Psoas muscle (tissue), 8 donors: ENCODE measurements at places on chromosomes 4 and X. TPM values are rescaled to one million over a fixed set of nuclear protein-coding genes. Genes with fewer than 3 reads are reported as not detected.

DNA sequence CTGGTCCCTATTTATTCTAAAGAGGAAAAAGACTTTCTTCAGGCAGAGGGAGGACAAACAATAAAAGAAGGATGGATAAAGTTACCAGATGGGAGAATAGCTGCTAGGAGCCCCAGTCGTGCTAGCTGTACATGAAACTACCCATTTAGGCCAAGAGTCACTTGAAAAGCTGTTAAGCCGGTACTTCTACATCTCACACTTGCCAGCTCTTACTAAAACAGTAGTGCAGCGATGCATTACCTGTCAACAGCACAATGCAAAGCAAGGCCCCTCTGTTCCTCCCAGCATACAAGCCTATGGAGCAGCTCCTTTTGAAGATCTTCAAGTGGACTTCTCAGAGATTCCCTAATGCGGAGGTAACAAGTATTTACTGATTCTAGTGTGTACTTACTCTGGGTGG, 1138.8 kb downstream of the ARAP2 start:
- no peak for DNase-seq

- DNase-seq: peak; percentile 94
Measured at GRCh38 chr4:24472514-24473308, 111.6 kb downstream of the DHX15 start.

GRCh38 chrX:109840585-109840984, 107.5 kb upstream of the ACSL4 start:
- DNase-seq: no peak

GRCh38 chr4:72567036-72567435, 2.0 kb downstream of the ADAMTS3 start:
- DNase-seq: no peak

GRCh38 chr4:87042986-87043820, 108.4 kb downstream of the AFF1 start:
- DNase-seq: no peak

- no peak for DNase-seq
Measured at GRCh38 chr4:94411296-94411695, 40.4 kb upstream of the PDLIM5 start.

GRCh38 chrX:53729751-53730150, 43.2 kb upstream of the HUWE1 start:
- DNase-seq: no peak

DNA sequence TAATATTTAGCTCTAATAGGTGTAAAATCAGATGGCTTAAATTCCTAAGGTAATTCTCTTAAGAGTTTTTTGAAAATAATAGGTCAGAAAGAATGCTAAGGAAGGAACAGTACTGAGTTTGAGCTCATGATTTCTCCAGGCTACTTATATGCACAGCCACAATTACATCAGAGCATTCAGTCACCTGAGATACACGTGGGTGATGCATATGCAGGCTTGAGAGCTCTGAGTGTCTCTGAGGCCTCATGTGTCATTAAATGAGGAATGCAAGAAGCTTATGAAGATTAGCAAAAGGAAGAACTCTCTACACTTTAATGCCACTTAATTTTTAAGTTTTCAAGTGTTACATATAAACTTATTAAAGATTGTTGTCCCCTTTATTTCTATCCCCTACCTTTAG, 124.0 kb upstream of the STIM2 start:
- no peak for DNase-seq

- no peak for DNase-seq
Measured at GRCh38 chr4:41526628-41527027, 11.3 kb upstream of the LIMCH1 start.

GRCh38 chr4:111506706-111507105, 638.5 kb upstream of the FAM241A start:
- no peak for DNase-seq

DNA sequence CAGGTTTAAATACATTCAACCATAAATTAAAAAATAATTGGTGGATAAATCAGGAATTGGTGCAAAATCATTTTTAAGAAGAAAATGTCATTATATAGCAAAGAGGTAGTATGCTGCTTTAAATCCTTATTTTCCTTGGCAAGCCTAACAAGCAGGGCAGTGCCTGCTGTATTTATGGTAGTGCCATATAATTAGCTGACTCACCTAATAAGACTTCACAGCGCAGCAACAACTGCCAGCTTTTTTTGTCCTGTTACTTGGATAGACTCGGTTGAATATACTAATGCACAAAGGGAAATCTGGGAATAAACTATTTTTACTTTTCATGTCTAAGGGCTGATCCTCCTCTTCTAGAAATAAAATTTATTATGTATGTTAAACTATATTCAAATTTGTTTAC, 99.1 kb downstream of the SNCA start:
- DNase-seq: no peak

- no peak for DNase-seq
Measured at GRCh38 chr4:128803783-128804182, 5.7 kb upstream of the JADE1 start.

- no peak for DNase-seq
Measured at GRCh38 chr4:4866124-4866865, 6.8 kb downstream of the MSX1 start.

DNA sequence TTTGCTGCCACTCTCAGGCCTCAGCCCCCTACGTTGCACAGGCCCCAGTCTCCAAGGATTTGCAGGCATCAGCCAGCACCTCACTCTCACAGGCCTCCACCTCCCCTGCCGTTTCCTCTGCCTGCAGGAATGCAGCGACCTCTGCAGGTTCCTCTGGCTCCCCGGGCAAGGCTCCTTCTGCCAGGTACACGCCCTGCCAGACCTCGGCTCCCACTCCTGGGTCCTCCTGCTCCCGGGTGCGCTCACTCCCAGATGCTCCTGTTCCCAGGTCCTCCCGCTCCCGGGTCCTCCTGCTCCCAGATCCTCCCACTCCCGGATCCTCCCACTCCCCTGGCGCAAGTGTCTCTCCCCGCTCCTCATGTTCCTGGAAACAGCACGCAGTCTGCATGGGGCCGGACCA, 144.4 kb upstream of the RADX start:
- peak; percentile 30 for DNase-seq

DNA sequence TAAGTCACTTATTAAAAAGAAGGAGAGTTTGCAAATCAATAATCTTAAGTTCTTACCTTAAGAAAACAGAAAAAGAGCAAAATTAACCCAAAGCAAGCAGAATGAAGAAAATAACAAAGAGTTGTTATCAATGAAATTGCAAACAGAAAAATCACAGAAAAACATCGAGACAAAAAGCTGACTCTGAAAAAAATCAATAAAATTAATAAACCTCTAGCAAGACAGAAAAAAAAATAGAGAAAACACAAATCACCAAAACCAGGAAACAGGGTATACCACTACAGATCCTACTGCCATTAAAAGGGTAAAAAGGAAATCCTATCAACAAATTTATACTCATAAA, 17.3 kb upstream of the RBM41 start:
- no peak for DNase-seq

DNA sequence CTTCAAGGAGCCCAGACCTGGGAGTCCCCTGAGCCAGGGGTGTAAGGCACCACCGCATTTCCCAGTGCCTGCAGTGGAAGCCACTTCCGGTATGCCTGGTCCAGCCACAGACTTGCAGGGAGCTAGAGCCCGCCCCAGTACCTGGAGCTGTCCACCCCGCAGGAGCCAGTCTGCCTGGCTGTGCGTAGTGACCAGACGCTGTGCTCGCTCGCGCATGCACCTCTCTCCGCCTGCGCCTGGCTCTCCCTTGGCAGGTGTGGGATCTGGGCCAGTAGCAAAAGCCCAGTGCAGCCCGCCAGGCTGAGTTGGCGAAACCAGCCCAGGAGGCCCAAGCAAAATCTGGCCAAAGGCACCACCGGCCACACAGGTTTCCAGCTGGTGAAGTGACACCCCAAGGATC, 973.7 kb upstream of the AGA start:
- no peak for DNase-seq

DNA sequence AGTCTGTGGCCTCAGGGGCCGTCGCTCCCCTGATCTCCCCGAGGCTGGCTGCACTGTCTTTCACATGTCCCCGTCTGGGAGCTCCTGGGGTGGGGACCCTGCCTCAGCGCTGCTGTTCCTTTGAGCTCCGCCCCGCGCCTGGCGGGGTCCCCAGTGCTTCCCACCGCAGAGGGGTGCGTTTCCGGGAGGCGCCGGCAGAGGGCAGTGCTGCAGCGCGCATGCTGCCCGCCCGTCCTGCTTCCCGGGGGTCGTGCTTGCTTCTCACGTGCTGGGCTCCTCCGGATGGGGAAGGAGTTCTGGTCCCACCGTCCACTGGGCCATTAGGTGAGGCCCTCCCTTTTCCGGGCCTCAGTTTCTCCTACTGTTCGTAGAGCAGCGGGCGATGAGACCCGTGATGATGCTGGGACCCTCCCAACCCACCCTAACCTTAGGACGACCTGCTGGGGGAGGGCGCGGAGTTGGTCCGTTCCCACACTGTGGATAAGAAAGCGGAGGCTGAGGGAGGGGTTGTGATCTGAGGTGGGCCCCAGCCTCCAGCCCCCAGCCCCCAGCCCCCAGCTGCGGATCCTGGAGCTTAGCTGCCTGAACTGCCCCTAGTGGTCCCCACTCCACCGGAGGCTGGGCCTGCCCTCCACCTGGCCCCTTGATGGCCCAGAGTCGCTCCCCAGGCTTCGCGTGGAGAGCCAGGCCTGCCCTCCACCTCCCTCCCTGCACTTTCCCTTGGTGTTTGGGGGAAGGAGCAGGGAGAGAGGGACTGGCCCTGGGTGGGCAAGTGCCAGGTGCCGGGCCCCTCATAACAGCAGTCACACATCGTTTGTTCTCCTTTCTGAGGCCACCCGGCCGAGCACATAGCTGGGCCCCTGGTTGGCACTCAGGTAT, 15.3 kb downstream of the CPZ start:
- no peak for DNase-seq

GRCh38 chrX:123263747-123264146, 79.7 kb downstream of the GRIA3 start:
- DNase-seq: no peak

GRCh38 chr4:67785528-67785927, 31.3 kb upstream of the GNRHR start:
- no peak for DNase-seq

GRCh38 chrX:103360092-103360491, 3.8 kb downstream of the TCEAL9 start:
- no peak for DNase-seq

DNA sequence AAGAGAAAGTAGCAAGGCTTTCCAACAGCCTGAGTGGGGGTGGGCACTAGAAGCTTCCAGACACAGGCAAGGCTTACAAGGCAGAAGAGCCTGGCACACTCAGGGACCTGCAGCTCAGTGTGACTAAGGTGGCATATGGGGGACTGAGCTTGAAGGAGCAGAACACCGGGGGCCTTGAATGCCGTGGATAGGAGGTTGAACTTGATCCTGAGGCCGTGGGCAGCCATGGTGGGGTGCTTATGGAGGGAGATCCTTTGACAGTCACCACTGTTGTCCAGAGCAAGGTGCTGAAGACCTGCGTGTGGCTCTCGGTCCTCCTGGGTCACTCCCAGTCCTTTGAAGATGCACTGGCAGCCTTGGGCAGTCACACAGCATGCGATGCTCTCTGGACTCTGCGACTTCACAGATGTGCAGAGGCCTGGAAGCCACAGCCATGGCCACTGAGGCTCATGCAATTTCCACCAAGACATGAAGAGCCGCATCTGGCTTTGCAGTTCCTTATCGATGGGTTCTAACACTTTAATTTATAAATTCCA, 18.3 kb downstream of the C4orf50 start:
- DNase-seq: no peak

DNA sequence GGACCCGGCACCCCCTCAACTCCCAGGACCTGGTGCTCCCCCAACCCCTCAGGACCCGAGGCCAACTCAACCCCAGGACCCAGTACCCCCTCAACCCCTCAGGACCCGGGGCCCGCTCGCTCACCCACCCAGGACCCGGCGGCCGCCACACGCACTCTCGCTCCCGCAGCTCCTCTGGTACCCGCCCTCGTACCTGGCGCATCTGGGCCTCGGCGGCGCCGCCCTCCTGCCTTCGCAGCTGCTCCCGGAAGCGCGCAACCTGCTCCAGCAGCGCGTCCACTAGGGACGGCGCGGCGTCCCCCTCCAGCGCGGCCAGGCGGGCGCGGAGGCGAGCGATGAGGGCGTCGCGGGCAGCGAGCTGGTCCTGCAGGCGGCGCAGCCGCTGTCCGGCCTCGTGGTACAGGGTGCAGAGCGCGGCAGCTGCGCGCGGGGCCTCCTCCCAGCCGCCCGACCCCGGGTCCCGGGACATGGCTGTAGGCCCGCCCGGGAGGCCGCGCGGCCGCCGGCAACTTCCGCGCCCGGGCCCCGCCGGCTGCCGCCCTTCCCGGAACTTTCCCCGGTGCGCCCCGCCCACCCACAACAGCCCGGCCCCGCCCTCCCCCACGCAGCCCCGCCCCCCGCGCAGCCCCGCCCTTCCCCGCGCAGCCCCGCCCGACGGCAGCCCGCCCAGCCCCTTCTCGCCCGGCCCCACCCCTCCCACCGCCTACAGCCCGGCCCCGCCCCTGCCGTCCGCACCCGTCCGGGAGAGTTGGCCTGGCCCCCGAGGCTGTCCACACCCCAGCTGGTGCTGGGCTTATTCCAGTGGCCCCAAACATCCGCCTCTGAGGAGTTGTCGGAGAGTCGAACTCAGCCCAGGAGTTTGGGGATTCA, at the start of gene TNIP2:
Gene TNIP2, minus strand, starts transcription at position 516 of the 870 bp plus-strand sequence. Its CDS starts 47 bp downstream, at position 469.
- DNase-seq: peak; percentile 94

- DNase-seq: no peak
Measured at GRCh38 chrX:9638871-9639270, 126.8 kb downstream of the GPR143 start.

- no peak for DNase-seq
Measured at GRCh38 chrX:114582264-114582632, 1.6 kb upstream of the HTR2C start.

DNA sequence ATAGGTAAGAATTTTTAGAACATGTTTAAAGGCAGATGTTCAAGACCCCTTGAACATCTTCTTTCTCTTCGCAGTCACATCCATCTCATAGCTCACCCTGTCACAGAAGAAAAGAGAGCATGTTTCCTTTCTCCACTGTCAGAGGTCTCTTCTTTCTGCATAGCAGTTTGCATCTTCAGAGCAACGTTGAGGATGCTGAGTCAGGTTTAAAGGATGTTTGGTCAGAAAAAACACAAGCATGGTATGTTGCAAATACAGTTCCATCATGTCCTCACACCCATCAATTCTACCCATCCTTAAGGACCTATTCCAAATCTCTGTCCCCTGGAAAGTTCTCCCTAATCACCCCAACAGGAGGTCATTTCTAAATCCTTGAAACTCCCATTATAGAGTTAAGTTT, 84.8 kb downstream of the STOX2 start:
- no peak for DNase-seq

GPC3 gene
- total RNA-seq: 2.3 TPM

GPR50 gene
- not detected for total RNA-seq

MORF4L2 gene
- 246 TPM for total RNA-seq

ZMAT1 gene
- total RNA-seq: 0.71 TPM

ARSJ gene
- 0.34 TPM for total RNA-seq

COL4A6 gene
- 0.68 TPM for total RNA-seq

TMEM154 gene
- total RNA-seq: 0.98 TPM

PLP1 gene
- 1.7 TPM for total RNA-seq

STAP1 gene
- total RNA-seq: not detected

KLB gene
- 0.13 TPM for total RNA-seq

TREX2 gene
- 0.25 TPM for total RNA-seq

KCND1 gene
- total RNA-seq: 0.41 TPM

PDGFC gene
- 19.8 TPM for total RNA-seq

NPY1R gene
- total RNA-seq: 0.69 TPM
